ENCODE measurements at places on chromosomes 5 and 9.

- no peak for DNase-seq
Observed at GRCh38 chr9:135515083-135515951, 5.9 kb upstream of the LCN1 start.

DNA sequence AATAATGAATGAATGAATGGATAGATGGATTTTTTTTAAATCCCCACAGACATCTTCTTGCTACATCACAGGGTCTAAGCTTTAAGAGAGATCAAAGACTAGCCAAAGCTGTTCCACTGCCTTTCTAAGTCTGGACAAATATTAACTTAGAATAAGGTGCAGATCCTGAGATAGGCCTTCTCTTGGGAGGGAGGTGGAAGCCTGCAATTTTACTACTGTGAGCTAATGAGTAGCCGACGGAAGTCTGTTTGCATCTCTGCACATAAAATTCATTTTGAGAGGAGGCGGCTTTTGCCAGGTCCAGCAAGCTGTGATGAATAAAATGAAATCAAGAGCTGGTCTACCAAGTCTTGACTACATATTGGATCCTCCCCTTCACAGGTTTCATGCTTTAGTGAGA lies 484.9 kb downstream of the TMEM38B start:
- DNase-seq, result no peak

- no peak for DNase-seq
Observed at GRCh38 chr5:67431191-67431590, 234.6 kb upstream of the CD180 start.

- no peak for DNase-seq
Observed at GRCh38 chr9:97565262-97565661, 63.8 kb downstream of the TMOD1 start.

DNA sequence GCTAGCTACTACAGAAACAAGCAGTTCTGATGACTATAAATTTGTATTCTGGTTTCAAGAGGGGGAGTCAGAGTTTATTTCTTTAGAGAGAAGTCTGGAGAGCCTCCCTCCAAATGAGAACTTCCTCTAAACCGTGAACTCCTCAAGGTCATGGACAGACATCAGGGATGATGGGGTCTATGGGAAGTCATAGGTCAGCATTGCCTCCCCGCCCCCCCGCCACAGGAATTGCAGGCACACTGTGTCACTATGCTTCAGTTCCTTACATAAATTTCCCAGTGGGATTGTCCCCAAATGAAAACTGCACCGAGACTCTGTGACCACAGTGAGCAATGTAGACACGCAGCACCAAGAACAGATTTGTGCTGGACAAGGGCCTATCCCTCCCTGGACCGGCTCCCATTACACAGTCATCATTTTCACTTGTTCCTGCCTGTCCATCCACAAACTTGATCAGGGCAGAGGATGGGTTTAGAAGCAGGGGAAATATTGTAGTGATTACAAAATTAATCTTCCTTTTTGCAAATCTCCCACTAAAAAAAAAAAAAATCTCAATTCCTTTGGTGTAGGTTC lies 300.3 kb downstream of the EFNA5 start:
- DNase-seq, result no peak

GRCh38 chr9:92820964-92821363 lies 56.3 kb upstream of the BICD2 start:
- no peak for DNase-seq

GRCh38 chr5:137231540-137231939 lies 267.6 kb downstream of the SPOCK1 start:
- no peak for DNase-seq

- no peak for DNase-seq
Observed at GRCh38 chr9:138105123-138105415, 227.5 kb downstream of the CACNA1B start.

GRCh38 chr5:126383246-126383645 lies 40.0 kb upstream of the GRAMD2B start:
- DNase-seq, result no peak

DNA sequence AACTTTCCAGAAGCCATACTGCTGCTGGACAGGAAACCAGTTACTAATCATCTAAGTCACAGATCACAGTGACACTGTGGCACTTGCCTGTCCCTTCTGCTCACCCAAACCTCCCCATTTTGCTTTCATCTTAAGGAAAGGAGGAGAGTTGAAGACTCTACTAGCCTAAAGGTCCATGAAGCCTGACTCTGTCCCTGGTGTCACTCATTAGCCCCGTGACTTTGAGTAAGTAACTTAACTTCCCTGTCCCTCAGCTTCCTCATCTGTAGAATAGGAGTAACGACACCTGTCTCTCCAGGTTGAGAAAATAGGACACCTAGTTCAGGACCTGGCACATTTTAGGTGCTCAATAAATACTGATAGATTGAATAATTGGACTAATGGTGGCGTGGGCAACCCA lies 536 bp upstream of the SLC6A7 start:
- DNase-seq, result no peak

DNA sequence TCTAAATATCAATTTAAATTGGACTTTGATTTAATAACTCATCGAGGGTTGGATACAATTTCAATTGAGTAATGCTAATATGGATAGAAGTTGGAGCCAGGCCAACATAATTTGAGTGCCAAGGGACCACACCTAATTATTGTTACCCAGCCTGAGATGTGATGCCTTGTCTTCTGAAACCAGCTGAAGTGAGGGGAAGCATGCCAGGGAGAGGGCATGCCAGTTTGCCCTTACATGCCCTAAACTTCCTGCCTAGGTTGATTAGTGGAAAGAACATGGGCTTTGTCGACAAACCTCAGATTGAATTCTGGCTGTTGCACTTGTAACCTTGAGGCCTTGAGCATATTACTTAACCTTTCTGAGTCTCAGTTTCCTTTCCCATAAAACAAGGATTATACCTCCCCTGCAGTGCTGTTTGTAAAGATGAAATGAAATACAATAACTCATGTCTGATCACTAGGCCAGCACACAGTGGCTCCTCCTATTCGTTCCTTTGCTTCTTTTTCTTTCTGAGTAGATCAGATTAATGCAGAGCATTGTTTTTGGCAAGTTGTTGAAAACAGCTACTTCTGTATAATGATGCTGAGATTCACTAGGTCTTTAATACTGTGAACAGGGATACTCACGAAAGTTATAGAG lies 412.8 kb downstream of the TLE4 start:
- DNase-seq, result no peak

- DNase-seq, result no peak
Observed at GRCh38 chr9:15843931-15844330, 291.1 kb downstream of the CCDC171 start.

GRCh38 chr5:107253246-107253645 lies 417.5 kb downstream of the EFNA5 start:
- no peak for DNase-seq

DNA sequence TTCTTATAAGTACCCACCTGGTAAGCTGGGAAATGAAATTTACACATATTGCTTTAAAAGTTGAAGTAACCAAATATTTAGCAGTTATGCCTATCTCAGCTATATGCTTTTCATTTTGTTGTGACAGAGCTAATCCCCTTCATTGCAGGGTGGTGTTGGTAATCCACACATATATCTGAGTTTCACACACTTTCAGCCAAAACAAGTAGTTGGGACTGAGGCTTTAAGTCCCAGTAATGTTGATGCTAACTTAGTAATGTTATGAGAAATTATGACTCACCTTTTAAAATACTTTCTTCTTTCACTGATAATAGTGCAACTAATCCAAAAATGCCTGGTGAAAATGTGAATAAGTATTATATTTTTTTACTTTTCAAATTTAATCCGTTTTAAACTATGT lies 19.2 kb upstream of the RICTOR start:
- no peak for DNase-seq

DNA sequence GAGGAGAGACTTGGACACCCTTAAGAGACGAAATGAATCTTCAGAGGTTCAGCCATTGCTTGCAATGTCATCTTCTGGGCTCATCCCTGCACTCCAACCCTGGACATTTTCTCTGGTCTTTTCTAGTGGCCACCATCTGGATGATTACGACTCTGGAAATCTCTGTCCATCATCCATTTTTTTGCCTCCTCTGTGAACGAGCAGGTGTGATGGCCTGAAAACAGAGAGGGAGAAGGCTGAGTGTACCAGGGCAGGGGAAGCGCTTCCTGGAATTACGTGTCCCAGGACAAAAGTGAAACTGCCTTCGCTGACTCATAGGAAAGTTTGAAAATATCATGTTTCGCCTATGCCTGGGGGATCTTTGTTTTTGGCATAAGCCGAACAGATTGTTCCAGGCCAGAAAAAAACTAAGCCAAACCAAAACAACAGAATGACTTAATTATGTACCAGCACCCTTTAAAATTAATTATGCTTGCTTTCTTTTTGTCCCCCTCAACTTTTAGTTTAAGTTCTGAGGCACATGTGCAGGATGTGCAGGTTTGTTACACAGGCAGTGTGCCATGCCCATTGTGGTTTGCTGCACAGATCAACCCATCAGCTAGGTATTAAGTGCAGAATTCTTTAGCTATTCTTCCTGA lies 31.9 kb downstream of the ANKRD33B start:
- DNase-seq, result peak; percentile 54

GRCh38 chr9:18692268-18692667 lies 218.3 kb downstream of the ADAMTSL1 start:
- no peak for DNase-seq

DNA sequence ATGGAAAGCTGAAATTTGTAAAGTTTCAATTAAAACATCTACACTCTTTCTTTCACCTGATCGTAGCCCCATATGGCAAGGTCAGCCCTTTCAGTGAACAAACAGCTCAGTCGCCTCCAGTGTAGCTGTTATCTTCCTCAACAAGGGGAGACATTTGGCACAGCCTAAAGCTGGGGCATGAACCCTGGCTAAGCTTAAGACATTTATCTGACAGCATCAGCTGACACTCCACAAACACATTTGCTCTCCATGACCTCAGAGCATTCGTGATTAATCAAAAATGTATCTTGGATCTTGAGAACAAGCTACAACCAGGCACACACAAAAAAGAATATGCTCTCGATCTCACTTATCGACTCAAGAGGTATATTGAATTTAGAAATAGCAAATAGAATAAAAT lies 67.3 kb downstream of the POU5F2 start:
- no peak for DNase-seq

DNA sequence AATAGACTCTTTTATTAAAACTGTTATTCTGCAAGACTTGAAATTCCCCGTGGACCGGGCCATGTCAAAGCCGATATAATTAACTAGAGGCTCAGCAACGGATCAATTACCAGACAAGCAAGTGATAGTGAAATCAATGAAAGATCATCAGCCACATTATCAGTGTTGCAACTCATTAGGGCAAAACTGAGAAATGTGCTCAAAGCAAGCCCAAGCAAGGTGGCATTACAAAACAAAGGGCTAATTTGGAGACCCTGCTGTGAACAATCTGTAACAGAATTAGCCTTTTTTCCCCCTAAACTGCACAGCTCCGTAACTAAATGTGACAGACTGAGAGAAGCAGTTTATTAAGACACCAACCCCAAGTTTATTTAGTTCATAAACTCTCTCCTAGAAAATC lies 140.3 kb downstream of the BNC2 start:
- no peak for DNase-seq

- DNase-seq, result no peak
Observed at GRCh38 chr9:129100383-129101169, 10.0 kb downstream of the CRAT start.

GRCh38 chr5:56545016-56545415 lies 270.3 kb upstream of the MAP3K1 start:
- DNase-seq, result no peak

DNA sequence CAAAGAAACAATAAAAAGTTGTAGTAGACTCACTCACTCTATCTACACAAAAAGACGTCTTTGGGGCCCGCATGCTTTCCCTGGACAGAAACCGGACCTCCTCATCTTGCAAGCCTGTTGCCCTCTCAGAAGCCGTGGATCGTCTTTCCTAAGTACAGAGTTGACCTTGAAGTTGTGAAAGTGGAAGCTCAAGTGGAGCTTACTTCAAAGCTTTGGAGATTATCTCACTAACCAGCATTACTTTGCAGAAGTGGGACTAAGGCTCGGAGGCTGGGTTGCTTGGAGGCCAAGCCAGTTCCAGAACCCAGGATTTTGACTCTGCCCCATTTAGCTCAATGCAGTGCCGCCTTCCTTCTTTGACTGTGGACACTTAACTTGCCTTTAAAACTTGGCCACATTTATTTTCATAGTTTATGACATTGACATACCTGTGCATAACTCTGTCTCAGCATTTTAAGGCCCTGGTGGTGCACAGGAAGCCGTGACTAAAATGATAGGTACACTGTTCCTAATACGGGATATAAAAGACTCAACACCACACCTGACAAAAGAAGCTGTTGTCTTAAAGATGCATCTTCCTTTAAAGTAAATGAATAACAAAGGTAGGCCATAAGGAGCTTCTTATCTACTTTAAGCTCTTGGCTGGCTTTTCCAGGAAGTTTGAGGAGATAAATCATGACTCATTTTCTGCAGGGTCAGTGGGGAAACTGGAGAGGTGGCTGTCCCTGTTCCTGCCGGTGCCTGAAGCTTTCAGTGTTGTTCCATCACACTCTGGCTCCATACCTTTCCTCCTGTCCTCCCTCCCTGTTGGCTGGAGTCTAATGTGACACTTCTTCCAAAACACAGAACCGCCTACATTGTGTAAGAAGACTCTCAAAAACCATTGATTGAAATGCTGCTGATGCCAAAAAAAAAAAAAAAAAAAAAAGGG lies 10.7 kb downstream of the SLC25A25 start:
- no peak for DNase-seq

DNA sequence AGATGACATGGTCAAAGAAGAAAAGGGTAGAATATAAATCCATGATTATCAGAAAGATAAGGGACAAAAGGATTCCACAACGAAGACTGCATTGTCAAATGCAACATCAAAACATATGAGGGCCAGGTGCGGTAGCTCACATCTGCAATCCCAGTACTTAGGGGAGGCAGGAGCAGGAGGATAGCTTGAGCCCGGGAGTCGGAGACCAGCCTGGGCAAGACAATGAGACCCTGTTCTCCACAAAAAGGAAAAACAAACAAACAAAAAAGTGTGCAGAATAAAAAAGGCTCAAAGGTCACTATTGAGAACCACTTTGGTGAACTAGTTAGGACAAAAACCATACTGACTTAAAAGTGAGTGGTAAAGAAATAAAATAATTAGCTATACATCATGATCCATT lies 60.2 kb upstream of the NR5A1 start:
- DNase-seq, result no peak

GRCh38 chr9:31573561-31573960 lies 810.9 kb upstream of the ACO1 start:
- no peak for DNase-seq

DNA sequence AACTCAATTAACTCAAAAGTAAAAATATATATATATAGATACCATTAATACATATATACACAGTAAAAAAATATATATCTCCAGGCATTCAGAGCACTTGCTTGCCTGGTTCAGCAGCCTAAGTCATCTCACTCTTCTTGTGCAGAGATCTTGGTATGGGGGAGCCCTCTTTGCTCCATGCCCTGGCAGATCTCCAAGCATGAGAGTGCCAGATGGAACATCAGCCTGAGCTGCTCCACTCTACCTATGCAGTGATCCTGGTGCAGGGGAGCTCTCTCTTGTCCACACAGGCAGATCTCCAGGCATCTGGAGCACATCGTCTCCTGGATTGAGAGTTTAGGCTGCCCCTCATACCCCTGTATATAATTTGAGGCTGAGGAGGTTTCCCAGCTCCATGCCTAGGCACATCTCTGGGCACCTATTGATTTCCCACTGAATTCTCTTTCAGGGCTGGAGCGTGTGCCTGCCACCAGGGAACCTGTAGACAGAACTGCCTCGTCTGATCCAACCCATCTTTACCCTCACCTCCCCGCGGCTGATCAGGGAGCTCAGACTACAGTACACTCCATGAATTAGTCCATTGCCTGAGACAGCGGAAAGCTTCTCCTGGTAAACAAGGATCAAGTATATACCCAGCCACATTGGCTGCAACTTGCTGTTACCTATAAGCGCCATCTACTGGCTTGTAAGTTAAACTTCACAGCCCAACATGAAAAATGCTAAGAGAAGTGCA lies 342.4 kb upstream of the GRIA1 start:
- no peak for DNase-seq

Data from activated T-helper 1 cell treated with anti-CD3 and anti-CD28 coated beads, Interleukin-12 subunit alpha, Interleukin-12 subunit beta, Interleukin-2, Interleukin-4 antibody, amounts not matched to agents 30 ng/mL and 10 ng/mL and 1 ng/mL, durations not matched to agents 14 hours and 24 hours and 36 hours (primary cell).